ENCODE measurements at places on chromosomes 5 and 9.

DNA sequence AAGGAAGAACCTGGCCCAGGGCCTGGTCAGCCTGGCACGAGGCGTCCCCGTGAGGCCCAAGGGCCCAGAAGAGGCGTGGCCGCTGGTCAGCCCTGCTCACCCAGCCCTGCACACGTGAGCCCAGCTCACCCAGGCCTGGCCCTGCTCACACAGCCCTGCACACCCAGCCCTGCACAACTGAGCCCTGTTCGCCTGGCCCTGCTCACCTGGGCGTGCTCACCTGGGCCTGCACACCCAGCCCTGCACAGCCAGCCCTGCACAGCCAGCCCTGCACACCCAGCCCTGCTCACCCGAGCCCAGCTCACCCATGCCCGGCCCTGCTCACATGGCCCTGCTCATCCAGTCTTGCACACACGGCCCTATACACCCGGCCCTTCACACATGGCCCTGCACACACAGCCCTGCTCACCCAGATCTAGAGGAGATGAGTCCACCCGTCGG, 2.1 kb downstream of the ZDHHC11 start:
- no peak for DNase-seq

- DNase-seq: peak; percentile 2
Measured at GRCh38 chr5:137461391-137462264, 37.5 kb downstream of the SPOCK1 start.

DNA sequence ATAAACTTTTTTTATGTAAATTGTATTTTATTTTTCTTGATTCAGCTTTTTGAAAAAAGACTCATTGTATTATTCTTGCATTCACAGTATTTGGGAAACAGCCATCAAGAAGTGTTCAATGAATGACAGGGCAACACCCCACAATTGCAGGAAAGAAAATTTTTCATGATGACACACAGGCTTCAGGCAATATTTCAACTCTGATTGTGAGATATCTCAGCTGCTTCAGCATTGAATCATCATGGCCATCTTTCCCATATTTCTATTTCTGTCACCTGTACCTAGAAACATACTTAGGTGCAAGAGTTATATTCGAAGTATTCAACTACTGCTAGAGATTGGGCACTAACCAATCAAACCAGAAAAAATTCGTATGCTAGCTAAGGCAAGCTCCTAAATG, 446.0 kb downstream of the ISL1 start:
- no peak for DNase-seq

- DNase-seq: no peak
Measured at GRCh38 chr5:40681363-40682153, 1.8 kb downstream of the PTGER4 start.

GRCh38 chr5:167096816-167097215, 1194.6 kb upstream of the WWC1 start:
- DNase-seq: no peak

DNA sequence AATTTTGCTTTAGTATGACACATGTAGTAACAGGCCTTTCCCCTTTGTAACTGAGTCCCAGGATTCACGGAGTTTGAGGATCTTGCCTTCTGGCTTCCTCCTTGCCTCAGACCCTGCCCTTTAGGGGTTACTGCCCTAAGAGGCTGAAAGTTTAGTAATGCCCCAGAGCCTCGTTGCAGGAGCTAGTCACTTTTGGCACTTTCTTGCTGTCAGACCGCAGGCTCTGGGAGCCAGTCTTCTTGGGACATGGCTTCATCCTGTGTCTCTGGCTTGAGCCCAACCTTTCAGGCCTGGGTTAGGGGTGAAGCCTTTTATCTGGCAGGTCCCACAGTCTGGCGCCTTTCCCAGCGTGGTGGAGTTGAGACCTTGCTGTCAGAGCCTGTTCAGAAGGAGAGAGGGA, 185.6 kb upstream of the DMRT1 start:
- DNase-seq: no peak

GRCh38 chr9:117681888-117682287, 22.3 kb upstream of the TLR4 start:
- no peak for DNase-seq

- no peak for DNase-seq
Measured at GRCh38 chr5:111261610-111262009, 37.4 kb downstream of the CAMK4 start.

- DNase-seq: no peak
Measured at GRCh38 chr9:69193685-69194032, 19.6 kb downstream of the TJP2 start.

GRCh38 chr5:139642891-139643871, 5.0 kb upstream of the CXXC5 start:
- DNase-seq: no peak

DNA sequence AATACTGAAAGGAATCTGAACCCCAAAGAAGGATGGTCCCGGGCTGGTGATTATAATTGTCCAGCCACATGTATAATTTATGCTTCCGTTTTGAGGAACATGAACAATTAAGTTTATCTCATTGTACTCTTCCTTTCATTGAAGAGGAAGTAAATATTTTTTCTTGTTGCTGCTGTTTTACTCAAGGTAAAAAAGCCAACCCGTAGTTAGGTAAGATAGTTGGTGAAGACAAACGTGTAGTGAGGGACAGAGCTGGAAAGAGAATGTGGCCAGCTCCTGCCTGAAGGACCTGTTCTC, 5.1 kb downstream of the RCL1 start:
- DNase-seq: no peak

DNA sequence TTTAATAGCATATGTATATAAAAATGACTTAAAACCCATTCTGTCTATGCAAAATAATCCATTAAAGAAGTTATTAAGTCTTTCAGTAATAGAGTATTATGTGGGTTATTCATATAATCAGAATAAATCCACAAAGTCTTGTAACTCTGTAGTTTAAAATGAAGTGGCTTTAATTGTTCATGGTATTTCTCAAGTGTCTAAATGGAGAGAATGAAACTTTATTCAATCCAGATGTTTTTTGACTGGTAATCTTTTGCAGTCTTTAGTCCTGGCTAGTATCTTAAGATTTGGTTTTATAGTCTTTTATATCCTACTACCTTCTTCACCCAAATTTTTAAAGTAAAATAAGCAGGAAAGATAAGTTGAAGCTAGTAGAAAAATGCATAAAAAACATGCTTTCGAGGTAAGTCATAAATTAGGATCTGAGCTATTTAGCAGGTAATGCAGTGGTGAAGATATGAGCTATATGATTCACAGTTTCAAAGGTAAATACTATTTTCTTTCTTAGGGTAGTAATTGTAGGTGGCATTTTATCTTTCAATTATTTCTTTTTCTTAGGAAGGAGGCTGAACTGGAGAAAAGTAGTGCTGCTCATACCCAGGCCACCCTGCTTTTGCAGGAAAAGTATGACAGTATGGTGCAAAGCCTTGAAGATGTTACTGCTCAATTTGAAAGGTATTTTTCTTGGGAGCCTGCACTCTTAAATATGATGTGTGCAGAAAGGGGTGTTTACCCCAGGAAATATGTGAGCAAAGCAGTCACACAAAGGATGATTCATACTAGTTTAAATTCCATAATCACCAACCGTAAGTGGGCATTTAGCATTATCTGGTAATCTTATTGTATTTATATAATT, 17.9 kb downstream of the HMMR start:
- DNase-seq: no peak

- DNase-seq: no peak
Measured at GRCh38 chr5:131323378-131323777, 59.5 kb downstream of the CDC42SE2 start.

GRCh38 chr9:37800631-37801286, at the start of gene DCAF10:
Gene DCAF10 (plus strand): TSS chr9:37800797. CDS start chr9:37800867, 70 bp downstream.
- peak; percentile 80 for DNase-seq

DNA sequence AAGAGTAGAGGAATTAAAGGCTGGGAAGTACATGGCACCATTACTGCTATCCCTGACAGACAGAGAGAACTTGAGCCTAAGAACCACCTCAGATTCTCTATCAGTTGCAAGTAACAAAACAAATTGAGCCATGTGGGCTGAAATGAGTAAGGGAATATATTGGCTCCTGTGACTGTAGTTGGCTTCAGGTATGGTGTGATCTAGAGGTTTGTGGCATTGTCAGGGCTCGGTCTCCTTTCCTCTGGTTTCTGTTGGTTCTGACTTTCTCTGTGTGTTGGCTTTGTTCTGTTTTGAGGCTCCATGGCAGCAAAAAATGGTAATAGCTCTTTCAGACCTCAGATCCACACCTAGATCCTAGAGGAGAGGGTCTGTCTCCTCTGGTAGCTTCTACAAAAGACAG, 5.7 kb downstream of the GALNT10 start:
- DNase-seq: no peak

GRCh38 chr5:170247363-170247762, 14.6 kb downstream of the C5orf58 start:
- DNase-seq: no peak

- DNase-seq: no peak
Measured at GRCh38 chr5:137665678-137666460, 70.0 kb downstream of the KLHL3 start.

- no peak for DNase-seq
Measured at GRCh38 chr9:136551401-136552116, 5.7 kb upstream of the NOTCH1 start.

GRCh38 chr5:98489021-98489420, 284.4 kb upstream of the RGMB start:
- DNase-seq: no peak

DNA sequence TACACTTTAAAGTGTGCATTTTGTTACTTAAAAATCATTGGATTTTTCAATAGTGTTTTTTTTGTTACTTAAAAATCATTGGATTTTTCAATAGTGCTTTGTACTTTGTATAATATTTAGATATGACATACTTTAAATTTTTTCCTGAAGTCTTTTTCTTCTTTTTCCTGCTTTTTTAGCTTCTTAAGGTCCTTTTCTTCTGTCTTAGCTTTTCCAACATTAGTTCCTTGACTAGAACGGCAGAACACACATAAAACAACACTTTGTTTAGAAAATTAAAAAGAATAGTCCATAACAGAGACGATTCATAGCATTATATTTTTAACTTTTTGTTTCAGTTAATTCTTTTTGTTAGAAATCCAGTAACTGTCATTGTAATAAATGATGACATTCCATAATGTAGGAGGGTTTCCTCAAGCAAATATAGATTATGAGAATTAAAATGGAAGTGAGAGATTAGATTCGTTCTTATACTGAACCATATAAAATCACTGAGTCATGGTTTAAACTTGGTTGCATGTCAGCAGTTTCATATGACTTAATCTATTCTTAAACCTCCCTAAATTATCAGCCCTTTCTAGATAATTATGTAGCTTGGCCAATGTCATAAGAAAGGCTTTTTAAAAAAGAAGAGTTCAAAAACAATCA, 45.3 kb upstream of the RICTOR start:
- DNase-seq: no peak

DNA sequence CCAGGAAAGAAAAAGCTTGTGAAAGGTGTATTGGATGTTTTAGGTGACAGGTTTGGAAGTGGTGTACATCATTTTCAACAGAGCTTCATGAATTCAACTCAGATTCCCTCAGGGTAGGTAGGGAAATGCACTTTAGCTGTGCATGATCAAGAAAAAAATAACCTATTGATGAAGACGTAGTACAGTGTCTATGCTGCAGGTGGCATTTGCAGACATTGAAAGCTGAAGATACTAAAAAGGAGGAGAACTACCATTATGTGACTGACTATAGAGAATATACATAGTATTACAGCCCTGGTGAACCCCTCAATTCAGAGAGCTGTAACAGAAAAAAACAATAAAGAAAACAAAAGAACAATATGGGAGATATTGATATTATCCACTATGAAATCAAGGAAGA, 2344.7 kb upstream of the ACO1 start:
- no peak for DNase-seq

DNA sequence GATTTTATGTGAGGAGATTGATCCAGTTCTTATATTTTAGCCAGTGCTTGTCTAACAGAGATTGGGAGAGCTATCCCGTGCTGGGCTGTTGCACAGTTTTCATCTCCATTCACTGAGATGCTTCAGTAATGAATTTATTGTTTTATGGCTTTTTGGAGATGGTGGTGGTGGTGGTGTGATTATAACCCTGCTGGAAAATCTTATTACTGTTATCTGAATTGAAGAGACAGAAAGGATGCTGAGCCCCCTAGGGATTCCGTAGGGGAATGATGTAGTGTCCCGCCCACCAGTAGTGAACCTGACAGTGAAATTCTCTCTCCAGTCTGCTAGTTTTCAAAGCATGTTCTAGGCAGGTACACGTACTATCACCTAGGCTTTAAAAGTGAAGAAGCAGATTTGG, 1.9 kb downstream of the RAI14 start:
- DNase-seq: no peak

DNA sequence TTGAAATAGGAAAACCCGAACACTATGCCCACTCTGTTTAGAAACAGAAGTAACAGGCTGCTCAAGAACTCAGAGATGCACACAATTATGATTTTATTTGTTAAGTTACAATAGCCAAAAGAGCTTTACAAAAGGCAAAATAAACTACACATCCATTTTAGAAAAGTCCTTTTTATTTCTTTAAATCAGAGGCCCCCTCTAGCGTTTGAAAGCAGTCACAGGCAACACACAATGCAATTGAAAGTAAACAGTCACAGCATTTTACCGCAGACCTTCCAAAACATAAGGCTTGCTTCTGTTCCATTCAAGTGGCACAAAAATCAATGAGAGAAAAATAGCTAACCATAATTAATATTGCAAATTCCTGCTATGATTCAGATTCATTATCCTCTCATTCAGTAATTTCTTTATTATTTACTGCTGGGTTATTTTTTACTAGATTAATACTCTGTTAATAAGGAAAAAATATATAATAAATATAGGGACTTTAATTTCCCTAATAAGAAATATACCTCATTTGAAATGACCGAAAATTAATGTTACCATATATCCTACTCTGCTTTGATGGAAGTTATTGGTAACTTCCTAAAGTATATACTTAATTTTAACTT, 78.3 kb downstream of the CEP120 start:
- DNase-seq: peak; percentile 30

DNA sequence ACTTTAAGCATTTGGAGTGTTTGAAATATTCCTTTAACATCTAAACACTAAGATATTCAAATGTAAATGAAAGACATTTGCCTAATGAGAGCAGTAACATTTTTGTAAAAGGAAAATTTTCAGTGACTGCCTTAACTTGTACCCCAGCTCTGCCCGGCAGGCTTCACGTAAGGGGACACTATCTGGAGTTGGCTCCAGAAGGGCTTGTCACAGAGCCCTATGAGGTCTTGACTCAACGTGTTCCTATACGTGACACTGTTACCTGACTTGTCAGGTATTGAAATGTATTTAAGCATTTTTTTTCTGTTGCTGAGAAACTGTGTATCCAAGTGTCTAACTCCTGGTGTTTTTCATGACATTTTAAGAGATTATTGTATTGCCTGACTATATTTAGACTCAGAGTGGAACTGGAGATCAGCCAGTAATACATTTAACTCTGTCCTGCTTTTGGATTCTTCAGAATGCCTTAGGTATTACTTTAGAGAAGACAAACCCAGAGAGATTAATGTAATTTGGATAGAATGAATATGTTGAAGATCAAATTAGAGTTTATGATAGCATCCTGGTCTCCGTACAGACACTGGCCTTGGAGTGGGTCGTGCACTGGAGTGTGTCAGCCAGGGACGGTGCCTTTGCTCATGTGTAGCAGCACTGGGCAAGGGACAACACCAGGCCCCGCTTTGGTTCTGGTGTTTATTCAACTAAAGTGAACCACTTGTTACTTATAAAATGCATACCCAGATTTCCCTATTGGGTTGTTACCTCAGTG, 34.6 kb upstream of the PHF2 start:
- DNase-seq: no peak
